ENCODE measurements at places on chromosomes 3 and 15.

DNA sequence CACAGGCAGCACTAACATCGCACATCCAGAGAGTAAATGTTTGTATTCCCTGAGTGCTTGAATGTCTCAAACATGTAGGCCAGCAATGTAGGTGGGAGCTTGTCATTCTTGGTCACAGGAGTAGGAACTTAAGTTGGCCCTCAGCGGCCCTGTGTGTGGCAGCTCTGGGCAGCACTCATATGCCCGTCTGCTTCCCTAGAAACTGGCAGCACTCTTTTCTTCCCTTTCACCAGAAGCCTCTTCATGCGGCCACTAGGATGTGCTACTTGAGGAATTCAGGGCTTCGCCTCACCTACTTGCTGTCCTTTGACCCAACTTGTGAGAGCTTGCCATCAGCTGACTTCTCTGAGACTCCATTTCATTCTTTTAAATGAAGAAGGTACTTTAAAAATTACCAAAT is 69.5 kb downstream of the TIPARP start:
- no peak for DNase-seq

GRCh38 chr15:92333709-92334108 is 60.0 kb upstream of the ST8SIA2 start:
- DNase-seq: no peak

GRCh38 chr3:4426782-4427344 is 40.2 kb downstream of the SUMF1 start:
- no peak for DNase-seq

- no peak for DNase-seq
Measured at GRCh38 chr3:39755100-39755499, 54.3 kb upstream of the MYRIP start.

DNA sequence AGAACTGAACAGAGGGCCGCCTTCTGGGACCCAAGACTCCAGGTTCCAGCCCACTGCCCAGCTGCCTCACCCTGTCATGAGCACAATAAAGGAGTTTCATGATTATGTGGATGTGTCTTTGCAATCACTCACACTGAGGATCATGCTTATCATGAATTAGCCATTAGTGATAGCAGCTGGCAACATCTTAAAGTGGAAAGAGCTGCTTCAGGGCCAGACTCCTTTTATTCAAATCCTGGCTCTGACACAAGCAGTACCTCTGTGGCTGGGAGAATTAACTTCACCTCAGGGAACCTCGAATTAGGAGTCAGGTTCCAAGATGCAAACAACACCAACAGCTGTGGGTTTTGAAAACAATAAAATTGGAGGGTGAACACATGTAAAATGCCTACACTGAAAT is 6.6 kb upstream of the SCAP start:
- DNase-seq: no peak

DNA sequence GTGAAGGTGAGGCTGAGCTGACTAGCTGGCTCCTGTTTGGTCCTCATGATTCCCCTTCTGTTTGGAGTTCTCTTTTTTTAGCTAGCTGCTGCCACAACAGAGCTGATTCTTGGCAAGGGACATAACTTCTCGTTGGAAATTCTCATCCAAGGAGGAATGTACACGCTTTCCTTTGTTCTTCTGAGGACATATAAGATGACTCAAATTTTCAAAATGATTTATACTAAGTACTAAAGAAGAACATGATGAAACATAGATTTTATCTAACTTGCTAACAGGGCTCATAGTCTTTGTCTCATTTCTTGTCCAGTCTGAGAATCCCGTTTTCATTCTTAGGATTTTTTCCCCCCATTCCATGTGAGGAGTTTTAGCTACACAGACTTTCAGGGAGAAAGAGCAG is 2.9 kb upstream of the TFG start:
- no peak for DNase-seq

- peak; percentile 55 for DNase-seq
Measured at GRCh38 chr3:58994746-58995330, 55.0 kb downstream of the CFAP20DC start.

- DNase-seq: no peak
Measured at GRCh38 chr3:179630753-179631451, 21.9 kb upstream of the USP13 start.
